H7 (cell line): ENCODE measurements at places on chromosomes 12 and 14. TPM values are rescaled to one million over a fixed set of nuclear protein-coding genes. Genes with fewer than 3 reads are reported as not detected.
A peak's percentile ranks its signal among the peaks of the same experiment; 100 is the strongest.

DNA sequence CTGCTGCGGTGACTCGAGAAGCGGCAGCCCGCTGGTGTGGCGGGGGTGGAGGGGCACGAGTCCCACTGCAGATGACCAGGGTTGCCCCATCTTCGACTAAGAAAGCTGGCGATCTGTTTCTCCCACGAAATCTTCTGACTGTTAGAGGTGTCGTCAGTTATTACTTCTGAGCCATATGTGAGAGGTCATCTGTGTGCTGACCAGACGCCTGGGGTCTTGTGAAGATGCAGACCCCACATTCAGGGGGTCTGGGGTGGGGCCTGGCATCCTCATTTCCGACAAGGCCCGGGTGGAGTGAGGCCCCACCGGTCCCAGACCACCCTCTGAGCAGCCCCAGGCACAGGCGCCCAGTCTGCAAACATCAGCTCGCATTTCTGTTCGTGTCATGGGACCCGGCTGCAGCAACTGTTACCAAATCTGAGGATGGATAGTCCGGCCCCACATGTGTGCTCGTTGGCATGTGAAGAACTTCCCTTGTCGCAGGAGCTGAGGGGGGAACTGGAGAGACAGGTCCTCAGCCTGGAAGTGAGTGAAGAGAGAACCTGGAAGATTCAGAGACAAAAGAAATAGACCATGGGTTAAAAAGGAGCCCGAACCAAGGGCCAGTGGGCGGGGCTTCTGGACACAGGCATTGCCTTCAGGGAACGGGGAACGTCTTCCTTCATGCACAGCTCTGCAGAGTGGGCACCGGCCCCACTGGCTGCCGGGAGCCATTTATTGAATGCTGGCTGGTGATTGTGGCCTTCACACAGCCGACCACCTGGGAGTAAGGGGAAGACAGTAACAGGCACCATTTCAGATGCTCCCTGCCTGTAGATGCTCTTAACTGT, 135.2 kb downstream of the ADGRD1 start:
- peak; percentile 58 for DNase-seq

DNA sequence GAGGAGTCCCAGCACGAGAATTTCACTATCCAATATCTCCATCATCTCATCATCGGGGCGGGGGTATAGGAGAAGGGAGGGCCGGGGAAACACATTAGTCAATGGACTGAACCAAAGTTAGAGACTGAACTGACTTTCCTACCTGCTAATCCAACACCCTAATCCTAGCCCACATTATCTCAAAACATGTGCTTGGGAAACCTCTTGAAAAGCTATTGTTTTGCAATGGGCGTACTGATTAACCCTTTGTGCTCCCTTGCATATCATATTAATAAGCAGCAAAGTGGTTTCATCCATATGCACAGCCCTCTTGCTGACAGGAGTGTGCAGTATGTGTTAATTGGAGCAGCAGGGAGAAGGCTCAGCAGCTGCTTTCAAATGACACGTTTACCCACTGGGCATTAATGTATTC, 125.7 kb upstream of the GRIP1 start:
- DNase-seq, result peak; percentile 3

GRCh38 chr14:53531156-53531555, 378.0 kb upstream of the DDHD1 start:
- DNase-seq, result no peak

DNA sequence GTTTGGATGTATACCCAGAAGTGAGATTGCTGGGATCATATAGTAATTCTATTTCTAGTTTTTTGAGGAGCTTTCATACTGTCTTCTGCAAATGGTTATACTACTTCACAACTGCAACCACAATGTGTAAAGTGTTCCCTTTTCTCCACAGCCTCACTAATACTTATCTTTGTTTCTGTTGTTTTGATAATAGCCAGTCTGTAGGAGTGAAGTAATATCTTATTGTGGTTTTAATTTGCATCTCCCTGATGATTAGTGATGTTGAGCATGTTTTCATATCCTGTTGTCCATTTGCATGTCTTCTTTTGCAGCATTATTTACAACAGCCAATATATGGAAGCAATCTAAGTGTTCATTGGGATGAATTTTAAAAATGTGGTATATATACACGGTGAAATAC, 29.9 kb downstream of the GABARAPL1 start:
- DNase-seq, result no peak

GRCh38 chr12:112514926-112515642, 96.3 kb downstream of the PTPN11 start:
- DNase-seq, result no peak

GRCh38 chr14:71610149-71610548, 322.1 kb upstream of the RGS6 start:
- no peak for DNase-seq

Gene RPS6KL1
- total RNA-seq, result 5.4 and 12.4 TPM in 2 replicates

Gene CLEC4E
- total RNA-seq, result 0.07 TPM in 1 of 2 replicates, not detected in the other

Gene MGAT2
- 29.4 and 35.9 TPM in 2 replicates for total RNA-seq
